GM13976 (cell line): ENCODE measurements at places on chromosomes 16 and 17.

DNA sequence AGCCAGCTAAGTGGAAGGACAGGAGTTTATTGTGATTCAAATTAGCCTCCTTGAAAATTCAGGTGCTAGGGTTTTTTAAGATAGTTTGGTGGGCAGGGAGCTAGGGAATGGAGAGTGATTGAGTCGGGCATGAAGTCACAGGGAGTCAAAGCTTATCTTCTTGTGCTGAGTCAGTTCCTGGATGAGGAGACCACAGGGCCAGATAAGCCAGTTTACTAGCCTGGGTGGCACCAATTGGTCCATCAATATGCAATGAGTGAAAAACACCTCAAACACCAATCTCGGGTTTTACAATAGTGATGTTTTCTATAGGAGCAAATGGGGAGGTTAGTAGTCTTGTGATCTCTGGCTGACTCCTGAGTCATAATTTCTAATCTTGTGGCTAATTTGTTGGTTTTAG is 165.1 kb downstream of the ABCC12 start:
- DNase-seq: no peak

DNA sequence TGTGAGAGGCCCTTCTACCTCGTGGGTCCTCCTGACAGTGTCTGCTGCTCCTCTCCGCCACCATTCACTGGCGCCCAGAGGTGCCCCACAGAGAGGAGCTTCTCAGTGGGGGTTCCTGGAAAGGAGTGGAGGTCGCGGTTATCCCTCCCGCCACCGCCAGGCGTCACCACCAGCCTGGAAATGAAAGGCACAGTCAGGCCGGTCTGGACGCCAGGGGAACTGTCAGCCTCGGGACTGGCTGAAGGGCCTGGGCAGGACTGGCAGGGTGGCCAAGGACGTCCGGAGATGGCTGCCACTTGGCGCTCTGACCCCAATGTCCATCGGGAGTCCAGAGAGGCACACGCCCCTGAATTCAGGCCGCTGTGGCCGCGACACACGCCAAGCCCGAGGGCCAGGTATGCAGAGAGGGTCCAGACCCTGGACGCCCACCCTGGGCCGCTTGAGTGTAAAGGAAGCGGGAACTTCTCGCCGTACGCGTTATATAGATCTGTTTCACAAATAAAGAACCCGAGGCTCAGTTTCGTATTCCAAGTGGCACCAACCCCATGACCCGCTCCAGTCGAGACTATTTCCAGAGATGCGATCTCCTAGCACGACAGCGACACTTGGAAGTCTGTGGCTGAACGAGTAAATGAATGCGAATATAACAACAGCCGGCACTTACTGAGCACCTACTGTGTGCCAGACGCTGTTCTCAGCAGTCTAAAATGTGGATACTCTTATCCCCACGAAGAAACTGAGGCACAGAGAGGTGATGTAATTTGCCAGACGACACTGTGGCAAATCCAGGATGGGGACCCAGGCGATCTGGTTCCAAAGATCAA is 7.6 kb upstream of the NXPH3 start:
- peak; percentile 85 for DNase-seq

GRCh38 chr17:5915337-5915736 is 154.8 kb upstream of the WSCD1 start:
- DNase-seq: no peak

GRCh38 chr16:84379008-84379708 is 10.8 kb downstream of the ATP2C2 start:
- no peak for DNase-seq

- DNase-seq: peak; percentile 78
Observed at GRCh38 chr16:89602273-89602951, 11.0 kb upstream of the DPEP1 start.

GRCh38 chr17:58156839-58157803 is 8.9 kb downstream of the OR4D1 start:
- DNase-seq: peak; percentile 38

DNA sequence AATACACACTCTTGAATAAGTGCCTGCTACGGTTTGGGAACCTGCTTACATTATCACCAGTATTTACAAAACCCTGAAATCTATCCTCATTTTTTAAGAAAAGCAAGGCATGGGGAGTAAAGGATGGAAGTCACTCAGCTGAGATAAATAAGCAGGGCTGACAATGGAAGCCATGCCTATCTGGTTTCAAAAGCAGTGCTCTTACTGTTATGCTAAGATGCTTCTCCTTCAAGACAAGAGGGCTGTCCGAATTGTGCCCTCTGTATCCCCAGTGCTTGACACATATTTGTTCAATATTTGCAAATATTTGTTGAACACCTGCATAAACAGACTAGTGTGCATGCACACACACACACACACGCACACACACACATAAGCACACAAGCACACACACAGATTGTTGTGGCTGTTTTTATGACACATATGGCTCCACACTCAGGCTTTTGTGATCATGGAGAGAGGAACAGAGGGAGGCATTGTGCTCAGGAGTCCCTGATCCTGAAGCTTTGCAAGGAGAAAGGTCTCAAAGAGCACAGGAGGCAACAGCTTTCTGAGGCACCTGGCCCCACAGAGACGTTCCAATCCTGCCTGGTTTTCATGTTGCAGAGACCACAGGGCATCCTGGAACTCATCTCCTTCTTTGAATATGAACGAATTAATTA is 401.6 kb upstream of the CDH11 start:
- no peak for DNase-seq

- no peak for DNase-seq
Observed at GRCh38 chr16:56488035-56488434, 31.8 kb downstream of the BBS2 start.

DNA sequence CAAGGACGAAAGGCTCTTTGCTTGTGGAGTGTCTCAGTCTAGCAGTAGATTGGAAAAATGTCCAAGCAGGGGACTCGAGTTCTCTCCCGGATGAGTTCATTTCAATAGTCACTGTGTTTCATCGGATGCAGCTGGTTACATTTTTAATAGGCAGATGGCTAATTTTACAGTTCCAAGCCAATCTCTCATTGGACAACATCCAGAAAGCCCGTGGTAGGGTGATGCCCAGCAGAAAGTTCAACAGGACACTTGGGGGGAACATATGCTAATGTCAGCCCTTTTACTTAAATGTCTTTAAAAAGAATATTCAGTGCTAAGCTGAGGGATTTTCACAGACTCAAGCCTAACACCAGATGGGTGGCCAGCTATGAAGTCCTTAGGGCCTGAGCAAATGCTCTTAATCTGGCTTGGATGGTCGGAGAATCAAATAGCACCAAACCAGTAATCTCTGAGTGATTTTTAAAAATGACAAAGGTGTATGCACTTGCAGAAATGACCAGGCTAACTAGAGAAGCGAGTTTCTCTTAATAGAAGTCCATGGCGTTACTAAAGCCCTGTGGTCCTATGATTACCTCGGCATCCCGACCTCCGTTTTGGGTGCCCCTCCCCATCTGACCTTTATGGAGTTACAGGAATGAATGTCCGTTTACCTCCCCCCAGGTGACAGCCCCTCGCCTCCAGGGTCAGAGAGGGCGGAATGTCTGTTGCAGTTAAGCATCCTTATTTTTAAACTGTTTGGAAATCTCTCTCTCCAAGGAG is 289.2 kb upstream of the SALL1 start:
- DNase-seq: no peak

- DNase-seq: no peak
Observed at GRCh38 chr17:2138761-2139160, 83.9 kb downstream of the HIC1 start.

DNA sequence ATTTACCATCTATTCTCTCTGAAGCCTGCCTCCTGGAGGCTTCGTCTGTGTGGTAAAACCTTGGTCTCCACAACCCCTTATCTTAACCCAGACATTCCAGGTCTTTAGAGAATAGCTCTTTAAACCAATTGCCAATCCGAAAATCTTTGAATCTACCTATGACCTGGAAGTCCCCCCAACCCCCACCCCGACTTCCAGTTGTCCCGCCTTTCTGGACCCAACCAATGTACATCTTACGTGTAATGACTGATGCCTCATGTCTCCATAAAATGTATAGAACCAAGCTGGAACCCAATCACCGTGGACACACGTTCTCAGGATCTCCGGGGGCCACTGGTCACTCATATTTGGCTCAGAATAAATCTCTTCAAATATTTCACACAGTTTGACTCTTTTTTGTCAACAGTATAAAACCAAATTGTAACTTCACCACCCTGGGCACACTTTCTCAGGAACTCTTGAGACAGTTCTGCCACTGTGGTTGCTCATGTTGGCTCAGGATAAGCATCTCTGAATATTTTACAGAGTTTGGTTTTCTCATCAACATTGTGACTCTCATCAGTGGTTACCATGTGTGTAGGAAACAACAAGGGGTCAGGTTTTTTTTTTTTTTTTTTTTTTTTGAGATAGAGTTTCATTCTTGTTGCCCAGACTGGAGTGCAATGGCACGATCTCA is 18.1 kb upstream of the DNAH17 start:
- no peak for DNase-seq

GRCh38 chr16:28289048-28289447 is 3.3 kb upstream of the SBK1 start:
- no peak for DNase-seq

DNA sequence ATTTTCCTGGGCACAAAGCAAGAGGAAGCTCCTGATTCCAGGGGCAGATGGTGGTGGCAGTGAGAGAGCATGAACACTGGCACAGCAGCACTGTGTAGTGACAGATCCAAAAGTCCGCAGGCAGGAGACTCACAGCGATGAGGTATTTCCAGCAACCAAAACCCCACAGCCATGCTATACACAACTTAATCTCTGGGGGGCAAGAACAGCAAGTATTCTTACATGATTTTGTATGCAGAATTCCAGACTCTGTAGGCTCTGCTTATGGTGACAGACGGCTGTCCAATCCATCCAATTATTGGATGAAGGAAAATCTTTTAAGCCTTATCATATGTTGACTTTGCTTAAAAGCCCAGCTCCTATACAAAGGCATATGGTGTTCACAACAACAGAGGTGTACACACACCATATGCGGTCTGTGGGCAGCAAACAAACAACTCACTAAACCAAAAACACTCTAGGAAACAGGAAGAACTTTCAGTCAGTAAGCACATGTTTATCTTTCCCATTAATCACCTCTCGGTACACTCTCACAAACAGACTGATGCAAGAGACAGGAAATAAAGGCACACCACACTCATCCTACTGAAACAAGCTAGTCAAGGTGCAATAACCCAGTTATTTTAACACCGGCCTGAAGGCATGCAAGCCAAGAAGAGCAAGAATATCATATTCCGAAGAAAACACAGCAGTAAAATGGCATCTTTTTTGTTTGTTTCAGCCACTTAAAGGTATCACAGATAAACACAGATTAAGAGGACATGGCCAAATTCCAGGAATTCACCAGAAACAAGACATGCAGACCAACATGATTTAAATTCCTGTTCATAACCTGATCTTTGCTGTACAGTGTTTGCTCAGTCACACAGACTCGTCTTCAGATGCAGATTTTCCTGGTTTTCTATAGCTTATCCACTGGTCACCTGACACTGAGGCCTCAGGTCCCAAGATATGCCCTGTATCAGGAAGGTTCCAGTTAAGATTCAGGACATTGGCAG is 47.8 kb downstream of the ERN1 start:
- DNase-seq: no peak

DNA sequence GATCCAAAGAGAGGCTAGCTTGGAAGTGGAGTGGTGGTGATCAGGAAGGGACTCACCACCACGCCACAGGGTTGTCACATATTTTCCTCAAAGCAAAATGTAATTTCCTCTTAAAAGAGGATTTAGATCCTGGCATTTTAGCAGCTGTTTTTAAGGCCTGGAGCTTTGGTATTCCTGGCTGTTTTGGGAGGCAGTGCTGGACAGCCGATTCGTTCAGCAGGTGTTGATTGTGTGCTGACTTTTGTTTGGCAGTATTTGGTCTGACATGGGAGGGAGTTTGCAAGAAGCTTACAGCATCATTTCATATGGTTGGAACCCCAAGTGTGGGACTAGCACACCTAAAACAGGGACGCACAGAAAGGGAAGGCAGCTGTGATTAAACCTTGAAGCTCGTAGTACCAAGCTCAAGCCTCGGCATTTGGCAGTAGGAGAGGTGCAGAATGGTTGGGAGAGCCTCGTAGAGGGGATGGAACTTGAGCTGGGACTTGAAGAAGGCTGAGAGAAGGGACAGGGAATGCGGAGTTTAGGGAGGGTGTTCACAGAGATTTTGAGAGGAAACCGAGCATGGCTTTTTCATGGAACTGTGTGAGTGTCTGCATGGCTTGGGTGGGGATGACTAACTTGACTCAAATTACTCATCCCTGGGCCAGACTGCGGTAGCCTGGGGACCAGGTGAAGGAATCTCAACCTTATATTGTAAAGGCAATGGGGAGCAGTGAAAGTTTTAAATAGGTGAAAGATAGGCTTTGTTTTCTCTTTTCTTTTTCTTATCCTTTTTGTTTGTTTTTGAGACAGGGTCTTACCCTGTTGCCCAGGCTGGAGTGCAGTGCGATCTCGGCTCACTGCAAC is 52.3 kb downstream of the RPTOR start:
- DNase-seq: no peak

DNA sequence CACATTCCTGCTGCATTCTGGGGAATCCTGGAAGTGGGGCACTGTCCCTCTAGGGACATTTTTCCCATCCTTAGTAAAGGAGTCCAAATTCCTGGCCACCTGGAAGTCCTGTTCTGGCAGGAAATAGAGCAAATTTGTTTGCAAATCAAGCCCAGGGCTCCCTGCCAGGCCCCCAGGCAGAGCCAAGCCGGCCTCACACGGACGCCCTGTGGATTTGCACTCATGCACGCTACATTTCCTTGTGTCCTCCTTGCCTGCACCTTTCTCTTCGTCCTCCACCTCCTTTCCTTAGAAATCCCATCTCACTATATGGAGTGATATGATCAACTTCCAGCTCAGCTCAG is 7.0 kb upstream of the CALB2 start:
- no peak for DNase-seq

DNA sequence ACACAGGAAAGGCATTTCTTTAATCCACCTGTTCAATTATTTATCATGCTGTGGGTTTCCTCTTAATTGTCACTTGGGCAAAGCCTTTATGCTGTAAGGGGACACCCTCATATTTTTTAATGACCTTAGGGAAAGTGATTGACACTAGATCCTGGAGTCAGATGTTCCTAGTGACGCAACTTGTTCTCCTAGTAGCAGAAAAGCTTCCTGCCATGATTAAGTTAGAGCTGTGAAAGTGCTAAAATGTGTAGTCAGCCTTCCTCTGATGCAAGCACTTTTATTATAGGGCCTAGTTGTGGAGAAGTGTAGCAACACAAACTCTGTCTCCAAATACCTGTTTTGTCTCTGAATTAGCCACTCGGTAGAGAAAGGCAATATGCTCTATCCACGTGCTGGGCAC is 12.3 kb downstream of the TMEM100 start:
- DNase-seq: no peak

- DNase-seq: no peak
Observed at GRCh38 chr16:69600202-69600601, 34.4 kb downstream of the NFAT5 start.

GRCh38 chr16:85878875-85879274 is 20.1 kb upstream of the IRF8 start:
- DNase-seq: no peak

DNA sequence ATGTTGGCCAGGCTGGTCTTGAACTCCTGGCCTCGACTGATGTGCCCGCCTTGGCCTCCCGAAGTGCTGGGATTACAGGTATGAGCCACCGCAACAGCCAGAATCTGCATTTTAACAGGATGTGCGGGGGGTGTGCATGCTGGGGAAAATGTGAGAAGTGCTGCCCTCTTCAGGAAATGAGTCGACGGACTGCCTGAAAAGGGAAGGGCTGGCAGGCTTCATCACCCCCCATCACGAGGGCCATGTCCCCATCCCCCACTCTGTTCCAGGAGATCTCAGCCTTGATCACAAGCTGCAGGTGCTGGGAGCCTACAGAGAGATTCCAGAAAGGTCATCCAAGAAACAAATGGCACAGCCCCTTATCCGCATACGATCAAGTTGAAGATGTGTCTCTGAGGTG is 195.3 kb upstream of the RPL38 start:
- DNase-seq: no peak
